NCI-H69 (cell line): ENCODE measurements at places on chromosomes 13 and 19.

DNA sequence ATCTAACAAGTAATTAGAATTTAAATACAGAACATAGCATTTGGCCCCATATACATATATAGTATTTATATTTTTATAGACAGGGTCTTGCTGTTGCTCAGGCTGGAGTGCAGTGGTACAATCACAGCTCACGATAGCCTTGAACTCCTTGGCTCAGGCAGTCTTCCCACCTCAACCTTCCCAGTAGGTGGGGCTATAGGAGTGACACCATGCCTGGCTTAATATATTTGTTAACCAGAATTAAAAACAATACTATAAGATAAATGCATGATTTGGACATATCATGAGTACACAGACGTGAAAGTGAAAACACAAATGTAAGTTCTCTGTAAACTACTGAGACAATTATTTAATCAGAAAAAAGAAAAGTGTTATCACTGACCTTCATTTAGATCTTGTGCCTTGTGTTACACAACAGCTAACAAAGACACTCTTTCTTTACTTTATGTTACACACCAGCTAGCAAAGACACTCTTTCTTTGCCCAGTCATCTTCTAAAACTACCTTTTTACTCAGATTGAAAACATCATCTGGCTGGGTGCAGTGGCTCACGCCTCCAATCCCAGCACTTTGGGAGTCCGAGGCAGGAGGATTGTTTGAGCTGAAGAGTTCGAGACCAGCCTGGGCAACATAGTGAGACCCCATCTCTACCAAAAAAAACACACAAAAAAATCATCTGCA, 22.6 kb downstream of the CARS2 start:
- DNase-seq, result no peak

DNA sequence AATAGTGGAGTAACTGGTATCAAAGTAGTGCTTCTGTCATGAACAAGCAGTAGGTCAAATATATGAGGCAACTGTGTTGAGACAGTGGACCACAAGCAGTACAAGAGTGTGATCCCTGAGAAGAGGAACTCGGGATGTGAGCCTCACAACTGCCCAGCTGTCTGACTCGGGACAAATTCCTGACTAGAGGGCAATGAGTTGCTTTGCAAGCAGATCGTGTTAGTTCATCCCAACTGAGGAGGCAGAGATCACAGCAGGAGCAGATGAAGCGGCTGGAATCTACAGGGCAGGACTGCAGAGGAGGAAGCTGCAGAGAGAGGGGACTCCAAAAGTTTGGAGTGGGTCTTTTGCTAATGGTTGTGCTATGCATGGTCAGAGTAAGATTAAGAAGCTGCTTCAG, 741.1 kb downstream of the DIAPH3 start:
- no peak for DNase-seq

DNA sequence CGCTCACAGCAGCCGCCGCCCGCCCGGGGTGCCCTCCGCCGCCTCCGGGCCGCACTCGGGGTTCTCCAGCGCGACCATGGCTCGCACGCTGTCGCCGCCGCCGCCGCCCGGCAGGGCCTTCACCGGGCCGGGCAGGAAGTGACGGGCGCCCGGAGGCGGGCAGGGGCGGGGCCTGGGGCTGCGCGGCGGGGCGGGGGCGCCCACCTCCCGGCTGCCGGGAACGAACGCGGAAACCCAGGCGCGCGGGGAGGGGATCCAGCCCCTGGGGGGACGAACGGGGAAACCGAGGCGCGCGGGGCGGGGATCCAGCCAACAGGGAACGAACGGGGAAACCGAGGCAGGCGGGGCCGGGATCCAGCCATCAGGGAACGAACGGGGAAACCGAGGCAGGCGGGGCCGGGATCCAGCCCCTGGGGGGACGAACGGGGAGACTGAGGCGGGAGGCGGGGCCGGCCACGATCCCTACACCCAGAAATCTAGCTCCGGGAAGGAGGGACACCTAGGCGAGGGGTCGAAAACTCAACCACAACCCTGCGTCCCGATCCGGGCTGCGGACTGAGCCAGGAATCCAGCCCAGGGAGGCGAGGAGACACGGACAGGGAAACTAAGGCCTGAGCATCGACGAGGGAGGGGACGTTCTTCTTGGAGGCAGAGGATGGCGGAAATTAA, at the start of gene R3HDM4:
TSS of gene R3HDM4 (minus strand) at position 140 of the 669 bp plus-strand sequence. CDS start at position 78, 62 bp downstream.
- peak; percentile 84 for DNase-seq

GRCh38 chr13:34708566-34709313, 233.3 kb upstream of the NBEA start:
- no peak for DNase-seq

DNA sequence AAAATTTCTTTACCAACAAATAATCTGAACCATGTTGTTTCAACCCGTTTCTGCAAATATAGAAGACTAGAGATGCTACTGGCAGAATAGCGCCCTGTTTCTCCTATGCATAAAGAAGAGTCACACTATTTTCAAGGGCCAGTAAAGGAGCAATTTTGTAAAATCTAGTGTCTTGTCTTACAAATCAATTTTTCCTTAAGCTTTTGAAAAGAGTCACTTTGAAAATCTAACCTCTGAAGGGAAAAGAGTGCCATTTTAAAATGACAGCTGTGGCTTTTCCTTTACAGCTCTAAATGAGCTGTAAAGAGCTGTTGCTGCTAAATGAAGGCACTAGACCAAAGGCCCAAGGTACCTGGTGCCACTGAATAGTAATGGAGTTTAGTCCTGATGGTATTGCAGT, 16.9 kb upstream of the GTF2F2 start:
- no peak for DNase-seq

- DNase-seq, result no peak
These were observed 134.8 kb downstream of the LACC1 start for GRCh38 chr13:44014501-44014900.

DNA sequence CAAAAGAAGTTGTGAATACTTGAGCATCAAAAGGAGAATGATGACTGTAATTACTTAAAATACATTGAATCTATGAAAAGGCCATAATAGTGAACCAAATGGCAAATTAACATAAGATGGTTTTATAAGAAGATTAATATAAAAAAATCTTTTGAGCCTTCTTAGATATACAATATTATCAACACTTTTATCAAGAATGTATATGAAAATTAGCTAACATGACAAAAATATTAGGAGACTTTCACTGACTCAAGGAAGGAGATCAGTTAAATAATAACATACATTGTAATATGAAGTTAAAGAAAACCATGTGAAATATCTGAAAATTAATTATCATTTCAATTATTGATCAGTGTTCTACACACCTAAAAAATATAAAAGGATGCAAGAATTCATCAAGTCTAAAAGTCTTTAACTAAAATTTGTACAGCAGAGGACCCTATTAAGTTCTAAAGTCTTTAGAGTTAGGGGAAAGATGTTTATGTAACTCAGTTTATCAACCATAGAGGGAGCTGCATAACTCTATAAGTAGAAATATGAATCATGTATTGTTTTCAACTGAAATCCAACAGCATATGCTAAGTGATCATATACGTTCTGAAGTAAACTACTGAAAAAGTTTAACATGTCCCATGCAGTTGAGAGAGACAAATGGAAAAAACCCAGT, 756.1 kb upstream of the MIR17HG start:
- DNase-seq, result no peak

- DNase-seq, result peak; percentile 97
These were observed at the start of gene FARP1 for GRCh38 chr13:98142380-98143156. TSS of gene FARP1 (plus strand) at chr13:98143094. CDS start at chr13:98213243, 70,149 bp downstream.

GRCh38 chr19:50310759-50311465, 18.3 kb downstream of the KCNC3 start:
- DNase-seq, result no peak
